ENCODE measurements at places on chromosomes 12 and 14.

GRCh38 chr14:102457509-102457908, 52.1 kb downstream of the ANKRD9 start:
- no peak for DNase-seq

DNA sequence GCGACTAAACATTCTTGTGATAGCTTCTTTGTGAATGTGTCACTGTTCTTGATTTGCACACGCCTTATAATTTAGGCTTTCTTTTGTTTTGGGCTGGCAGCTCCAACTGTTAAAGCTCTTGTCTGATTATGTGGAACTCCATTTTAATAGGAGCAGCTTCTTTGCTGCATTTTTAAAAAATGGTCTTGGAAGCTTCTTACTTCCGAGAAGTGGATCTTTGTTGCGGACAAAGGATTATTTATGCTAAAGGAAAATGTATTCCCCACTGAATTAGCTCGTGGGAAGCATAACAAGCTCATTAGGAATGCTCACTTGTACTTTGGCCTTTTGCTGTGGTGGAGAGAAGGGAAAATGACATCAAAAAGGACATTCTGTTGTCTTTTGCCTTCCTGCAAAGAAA, 20.0 kb downstream of the GAS2L3 start:
- no peak for DNase-seq

DNA sequence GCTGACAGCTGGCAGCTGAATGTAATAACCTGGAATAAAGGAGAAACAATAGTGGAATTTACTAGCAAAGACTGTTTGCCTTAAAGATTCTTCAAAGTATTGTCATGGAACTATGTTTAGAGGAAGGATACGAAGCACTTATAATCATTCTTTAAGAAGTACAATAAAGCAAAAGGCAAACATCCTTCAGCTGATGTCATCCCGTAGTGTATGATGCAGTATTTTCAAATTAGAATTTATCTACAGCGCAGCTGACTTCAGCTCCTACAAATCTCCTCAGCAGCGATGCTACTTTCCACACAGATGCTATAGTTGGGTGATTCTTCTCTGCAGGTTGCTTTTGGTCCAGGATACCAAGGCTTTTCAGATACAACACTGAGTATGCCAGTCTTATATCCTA, 31.5 kb downstream of the CLEC1A start:
- no peak for DNase-seq

DNA sequence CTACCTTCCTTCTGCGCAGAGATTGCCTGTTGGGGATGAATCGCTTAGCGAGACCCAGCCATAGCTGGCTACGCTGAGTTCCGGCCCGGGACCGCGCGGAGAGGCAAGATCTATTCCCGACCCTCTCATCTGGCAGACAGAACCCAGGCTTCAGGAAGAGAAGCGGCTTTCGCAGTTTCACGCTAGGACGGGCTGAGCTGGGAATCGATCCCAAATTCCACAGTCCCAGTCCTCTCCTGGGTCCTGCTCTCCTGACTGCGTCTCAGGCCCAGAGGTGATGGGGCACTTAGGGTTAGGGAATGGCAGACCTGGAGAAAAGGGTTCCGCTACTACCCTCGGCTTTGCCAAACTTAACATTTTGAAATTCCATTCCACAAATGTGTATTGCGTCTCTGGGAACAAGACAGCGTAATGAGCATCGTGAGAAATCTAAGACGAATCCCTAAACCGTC, 2.8 kb downstream of the PTPN21 start:
- DNase-seq, result no peak

DNA sequence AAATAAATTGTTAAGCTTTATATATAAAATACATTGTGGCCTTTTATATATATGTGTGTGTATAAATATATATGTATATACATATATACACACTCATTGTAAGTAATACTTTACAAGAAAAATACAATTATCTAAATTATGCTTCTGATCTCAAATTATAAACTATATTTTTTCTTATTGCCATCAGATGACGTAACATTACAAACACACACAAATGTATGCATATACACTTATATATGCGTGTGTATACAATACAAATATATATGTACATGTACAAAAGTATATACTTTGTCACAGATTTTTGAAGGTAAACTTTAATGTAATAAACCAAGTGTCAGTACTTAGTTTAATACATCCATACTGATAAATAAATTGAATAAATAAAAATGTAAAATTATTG, 278.9 kb upstream of the LMO3 start:
- no peak for DNase-seq

DNA sequence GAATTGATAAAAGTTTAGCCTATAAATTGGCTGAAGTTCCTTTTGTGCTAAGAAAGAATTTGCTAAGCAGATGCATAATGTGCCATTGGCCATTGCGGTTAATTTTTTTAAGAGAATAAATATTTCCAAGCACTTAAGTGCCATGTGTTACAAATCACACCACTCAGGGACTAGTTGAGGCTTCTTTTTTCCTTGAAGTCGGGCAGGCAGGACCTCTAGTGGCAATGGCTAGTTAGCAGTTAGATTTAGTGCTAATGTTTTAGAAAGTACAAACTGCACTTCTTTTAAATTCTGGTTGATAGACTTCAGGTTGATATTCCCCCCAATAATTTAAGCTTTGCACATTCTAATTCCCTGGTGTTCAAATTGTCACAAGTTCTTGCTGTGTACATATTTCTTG, 294.3 kb downstream of the APAF1 start:
- no peak for DNase-seq

DNA sequence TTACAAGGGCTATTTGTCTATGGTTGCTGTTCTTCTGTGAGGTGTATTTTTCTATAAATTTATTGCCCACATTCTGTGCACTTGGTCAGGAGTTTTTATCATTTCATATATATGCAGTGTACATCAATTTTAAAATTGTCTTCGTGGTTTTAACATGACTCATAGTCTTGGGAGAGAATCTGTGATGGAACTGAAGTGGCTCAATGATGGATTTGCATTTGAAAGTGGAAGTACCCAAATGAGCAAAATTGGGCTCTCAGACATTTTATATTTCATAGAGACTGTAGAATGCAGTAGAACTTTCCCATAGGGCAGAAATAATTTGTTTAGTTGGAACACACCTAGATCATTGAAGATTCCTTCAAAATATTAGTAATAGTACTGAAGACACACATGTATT, 1.9 kb upstream of the SCFD1 start:
- DNase-seq, result no peak

GRCh38 chr12:106303202-106303820, 778 bp downstream of the TCP11L2 start:
- DNase-seq, result peak; percentile 81

DNA sequence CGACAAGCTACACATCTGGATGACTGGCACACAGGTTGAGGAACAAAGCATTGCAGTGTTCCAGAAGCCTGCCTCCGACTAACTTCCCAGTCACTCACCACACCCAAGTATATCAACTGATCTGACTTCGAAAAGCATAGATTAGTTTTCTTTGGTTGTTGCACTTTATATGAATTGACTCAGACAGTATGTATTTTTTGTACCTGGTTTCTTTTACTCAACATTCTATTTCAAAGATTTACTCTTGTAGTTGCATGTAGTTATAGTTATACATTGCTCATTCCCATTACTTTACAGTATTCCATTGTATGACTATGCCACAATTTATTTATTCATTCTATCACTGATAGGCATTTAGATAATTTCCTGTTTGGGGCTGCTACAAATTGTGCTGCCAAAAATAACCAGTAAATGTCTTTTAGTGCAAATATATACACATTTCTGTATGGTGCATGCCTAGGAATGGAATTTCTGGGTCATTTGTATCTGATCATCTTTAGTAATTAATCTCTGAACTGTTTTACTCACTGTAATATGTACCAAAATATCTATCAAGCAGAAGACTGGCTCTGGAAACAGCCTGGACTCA, 17.8 kb downstream of the PLCZ1 start:
- DNase-seq, result no peak

- no peak for DNase-seq
Measured at GRCh38 chr12:41959271-41959670, 185.4 kb downstream of the GXYLT1 start.

DNA sequence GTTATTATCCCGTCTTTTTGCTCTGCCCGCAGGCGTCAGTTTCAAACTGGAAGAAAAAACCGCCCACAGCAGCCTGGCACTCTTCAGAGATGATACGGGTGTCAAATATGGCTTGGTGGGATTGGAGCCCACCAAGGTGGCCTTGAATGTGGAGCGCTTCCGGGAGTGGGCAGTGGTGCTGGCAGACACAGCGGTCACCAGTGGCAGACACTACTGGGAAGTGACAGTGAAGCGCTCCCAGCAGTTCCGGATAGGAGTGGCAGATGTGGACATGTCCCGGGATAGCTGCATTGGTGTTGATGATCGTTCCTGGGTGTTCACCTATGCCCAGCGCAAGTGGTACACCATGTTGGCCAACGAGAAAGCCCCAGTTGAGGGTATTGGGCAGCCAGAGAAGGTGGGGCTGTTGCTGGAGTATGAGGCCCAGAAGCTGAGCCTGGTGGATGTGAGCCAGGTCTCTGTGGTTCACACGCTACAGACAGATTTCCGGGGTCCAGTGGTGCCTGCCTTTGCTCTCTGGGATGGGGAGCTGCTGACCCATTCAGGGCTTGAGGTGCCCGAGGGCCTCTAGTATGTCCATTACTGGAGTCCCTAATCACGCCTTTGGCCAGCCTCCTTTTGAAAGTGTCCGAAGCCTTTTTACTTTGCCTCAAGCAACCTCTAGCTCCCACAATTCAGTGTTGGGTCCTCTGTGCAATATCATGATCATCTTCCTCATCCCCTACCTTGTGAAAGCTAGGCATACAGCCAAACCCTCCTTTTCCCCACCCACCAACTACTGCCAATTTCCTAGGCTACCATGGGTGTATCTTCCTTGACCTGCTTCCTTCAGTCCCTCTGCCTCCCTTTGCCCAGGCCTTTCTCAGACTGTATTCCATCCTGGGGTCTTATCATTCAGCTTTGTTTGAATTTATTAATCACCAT, 891 bp downstream of the SPRYD4 start:
- peak; percentile 15 for DNase-seq

Measured in NCI-H2029 (cell line).